ENCODE measurements at places on chromosomes 16 and 17. TPM values are rescaled to one million over a fixed set of nuclear protein-coding genes. Genes with fewer than 3 reads are reported as not detected.

Gene SMARCD2
- total RNA-seq: 88.5 TPM

Gene CDRT15L2
- not detected for total RNA-seq

Gene DHX40
- 76.1 TPM for total RNA-seq

DNA sequence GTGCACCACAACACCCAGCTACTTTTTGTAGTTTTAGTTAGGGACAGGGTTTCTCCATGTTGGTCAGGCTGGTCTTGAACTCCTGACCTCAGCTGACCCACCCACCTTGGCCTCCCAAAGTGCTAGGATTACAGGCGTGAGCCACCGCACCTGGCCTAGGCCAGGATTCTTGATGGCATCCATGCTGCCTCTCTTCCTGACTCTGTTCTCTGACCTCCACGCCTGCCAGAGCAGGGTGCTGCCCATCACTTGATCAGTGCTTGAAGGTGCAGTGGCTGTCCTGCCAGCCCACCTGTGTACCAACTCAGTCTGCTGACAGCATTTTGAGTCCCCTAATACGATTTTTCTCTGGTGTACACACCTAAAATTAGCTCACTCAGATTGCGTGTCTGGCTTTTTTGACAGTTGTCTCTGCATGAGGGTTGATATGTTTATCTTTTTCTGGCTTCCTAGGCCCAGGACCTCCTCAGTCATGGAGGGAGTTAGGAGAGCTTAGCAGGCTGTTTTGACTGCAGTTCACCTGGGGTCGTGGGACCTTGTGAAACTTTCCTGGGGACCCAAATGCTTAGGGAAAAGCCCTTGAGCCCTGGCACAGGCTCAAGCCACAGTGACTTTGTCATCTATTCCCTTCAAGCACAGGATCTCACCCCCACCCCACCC is 5.9 kb downstream of the HAS3 start:
- no peak for DNase-seq

DNA sequence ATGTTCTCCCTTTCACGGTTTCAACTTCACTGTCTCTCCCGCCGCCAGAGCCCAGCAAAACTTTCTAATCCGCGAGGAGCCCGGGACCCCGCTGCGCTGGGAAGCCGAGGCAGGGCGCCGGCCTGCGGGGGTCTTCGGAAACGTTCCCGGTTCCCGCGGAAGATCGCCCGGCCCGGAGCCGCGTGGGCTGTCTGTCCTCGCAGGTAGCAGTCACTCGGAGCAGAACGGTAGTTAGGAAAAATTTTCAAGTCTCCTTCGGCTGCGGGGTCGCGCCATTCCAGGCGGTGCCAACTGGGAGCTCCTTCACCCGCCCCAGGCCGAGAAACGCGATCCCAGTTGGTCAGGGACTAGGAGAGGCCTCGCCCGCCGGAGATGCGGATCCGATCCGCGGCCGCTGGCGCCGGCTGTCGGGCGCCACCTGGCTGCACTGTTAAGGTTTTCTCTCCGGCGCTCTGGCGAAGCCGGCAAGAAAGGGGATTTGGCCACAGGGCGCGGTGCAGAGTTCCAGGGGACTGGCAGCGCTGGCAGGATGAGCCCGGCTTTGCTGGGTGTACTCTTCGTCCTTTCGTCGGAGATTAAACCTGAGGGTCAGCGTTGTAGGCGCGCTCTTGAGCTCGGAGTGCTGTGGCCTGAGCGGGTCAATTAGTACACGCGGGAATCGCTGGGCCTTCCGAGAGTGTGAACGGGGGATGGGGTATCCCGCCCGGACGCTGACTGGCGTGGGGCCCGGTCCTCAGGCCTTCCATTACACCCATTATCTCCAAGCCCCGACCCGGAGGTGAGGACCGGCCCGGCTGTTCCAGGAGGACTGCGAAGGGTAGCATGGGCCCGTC is 135.4 kb downstream of the KCNJ12 start:
- peak; percentile 91 for DNase-seq

GRCh38 chr17:52306314-52306713 is 147.8 kb upstream of the CA10 start:
- DNase-seq: no peak

- no peak for DNase-seq
Observed at GRCh38 chr16:13441675-13442074, 478.3 kb upstream of the ERCC4 start.

DNA sequence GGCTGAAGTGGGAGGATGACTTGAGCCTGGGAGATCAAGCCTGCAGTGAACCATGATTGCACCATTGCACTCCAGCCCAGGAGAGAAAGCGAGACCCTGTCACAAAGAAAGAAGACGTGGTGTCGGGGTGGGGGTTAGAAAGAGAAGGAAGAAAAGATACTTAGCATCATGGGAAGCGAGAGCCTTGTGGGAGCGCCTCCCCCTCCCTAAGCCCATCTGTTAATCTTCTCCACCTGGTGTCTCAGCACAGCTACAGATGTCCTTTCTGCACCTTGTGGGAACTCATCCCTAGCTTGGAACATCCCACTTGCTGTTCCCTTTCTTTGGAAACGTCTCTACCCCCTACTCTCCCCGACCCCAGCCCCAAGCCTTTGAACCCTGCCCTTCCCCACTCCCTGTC is 6.0 kb downstream of the ZNF688 start:
- DNase-seq: no peak

DNA sequence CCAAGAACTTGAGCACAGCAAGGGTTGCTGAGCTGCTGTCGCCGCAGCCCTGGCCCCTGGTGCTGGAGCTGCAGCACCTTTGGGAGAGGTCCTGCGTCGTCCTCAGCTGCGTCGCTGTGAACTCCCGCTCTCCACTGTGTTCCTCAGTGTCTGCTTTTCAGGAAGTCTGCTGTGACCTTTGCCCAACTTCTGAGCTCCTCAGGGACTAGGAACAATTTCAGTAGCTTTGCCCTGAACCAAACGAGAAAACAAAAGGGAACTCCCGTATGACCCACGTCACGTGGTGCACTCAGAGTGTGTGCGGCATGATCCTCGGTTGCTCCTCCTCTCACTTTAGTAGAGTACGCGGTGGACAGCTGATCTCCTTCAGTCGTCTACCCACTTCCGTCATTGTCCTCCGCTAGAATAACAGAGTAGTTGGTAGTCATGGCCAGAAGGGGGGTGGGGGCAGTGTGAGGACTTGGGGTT is 44.2 kb downstream of the WDR45B start:
- DNase-seq: no peak

DNA sequence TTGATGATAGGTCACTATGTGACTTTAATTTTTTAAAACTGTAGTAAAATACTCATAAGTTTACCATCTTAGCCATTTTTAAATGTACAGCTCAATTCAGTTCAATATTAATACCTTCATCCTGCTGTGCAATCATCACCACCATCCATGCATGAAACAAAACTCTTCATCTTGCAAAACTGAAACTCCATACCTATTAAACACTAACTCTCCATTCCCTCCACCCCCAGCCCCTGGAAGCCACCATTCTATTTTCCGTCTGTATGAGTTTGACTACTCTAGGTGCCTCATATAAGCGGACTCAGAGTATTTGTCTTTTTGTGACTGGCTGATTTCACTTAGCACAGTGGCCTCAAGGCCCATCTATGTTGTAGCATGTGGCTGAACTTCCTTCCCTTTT is 9.4 kb upstream of the CNEP1R1 start:
- DNase-seq: no peak

GRCh38 chr16:11049396-11050059 is 105.2 kb downstream of the CLEC16A start:
- no peak for DNase-seq

DNA sequence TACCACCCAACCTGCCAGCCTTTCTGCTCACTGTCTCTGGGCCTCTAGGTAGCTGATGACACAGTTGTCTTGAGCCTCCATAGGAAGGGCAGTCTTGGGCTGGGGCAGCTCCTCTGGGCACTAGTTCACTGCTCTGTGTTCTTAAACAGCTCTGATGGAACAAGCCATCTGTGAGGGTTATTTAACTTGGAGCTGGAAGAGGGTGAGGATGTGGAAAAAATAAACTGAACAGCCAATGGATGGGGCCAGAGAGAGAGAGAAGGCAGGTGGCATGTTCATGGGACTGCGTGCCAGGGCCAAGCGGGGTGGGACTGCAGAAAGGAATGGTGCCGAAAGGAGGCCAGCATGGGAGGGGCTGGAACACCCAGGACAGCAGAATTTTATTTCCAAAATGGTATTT is 52.6 kb downstream of the HIC1 start:
- DNase-seq: no peak

DNA sequence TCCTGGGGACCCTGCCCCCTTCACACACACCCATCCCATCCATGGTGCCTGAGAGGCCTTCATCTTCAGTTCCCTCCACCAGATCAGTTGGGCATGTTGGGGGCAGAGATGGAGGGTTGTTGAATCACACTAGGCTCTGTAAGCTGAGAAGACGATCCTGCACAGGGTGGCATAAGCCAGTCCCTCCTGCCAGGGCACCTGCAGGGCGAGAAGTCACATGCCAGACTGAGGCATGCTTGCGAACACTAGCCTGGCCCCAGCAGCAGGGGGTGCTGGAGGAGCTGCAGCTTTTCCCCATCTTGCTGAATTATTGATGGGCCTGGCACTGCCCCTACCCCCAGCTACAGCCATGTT is 6.1 kb upstream of the TBX2 start:
- peak; percentile 38 for DNase-seq

DNA sequence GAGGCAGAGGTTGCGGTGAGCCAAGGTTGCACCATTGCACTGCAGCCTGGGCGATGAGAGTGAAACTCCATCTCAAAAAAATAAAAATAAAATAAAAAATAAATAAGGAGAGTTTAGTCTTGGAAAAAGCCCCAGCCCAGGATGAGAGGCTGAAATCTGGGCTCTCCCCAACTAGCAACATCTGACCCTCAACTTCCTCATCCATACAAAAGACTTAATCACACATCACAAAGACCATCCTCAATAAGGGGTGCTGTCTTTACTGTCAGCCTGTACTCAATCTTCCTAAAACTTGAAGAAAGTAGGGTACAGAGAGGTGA is 11.4 kb upstream of the SLC4A1 start:
- DNase-seq: no peak

DNA sequence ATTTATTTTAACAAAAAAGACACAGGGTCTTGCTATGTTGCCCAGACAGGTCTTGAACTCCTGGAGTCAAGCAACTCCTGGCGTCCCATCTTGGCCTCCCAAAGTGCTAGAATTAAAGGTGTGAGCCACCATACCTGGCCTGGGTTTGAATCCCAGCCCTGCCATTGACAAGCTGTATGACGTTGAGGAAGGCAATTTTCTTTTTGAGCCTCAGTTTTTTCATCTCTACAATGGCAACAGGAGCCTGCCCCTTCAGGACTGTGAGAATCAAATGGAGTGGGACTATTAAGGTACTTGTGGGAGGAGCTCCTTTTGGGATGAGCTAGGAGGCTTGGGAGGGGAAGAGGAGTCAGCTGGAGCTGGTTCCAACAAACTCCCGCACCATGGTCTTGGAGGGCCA is 6.2 kb downstream of the RARA start:
- no peak for DNase-seq

- DNase-seq: no peak
Observed at GRCh38 chr17:40178021-40178601, 841 bp downstream of the RAPGEFL1 start.

DNA sequence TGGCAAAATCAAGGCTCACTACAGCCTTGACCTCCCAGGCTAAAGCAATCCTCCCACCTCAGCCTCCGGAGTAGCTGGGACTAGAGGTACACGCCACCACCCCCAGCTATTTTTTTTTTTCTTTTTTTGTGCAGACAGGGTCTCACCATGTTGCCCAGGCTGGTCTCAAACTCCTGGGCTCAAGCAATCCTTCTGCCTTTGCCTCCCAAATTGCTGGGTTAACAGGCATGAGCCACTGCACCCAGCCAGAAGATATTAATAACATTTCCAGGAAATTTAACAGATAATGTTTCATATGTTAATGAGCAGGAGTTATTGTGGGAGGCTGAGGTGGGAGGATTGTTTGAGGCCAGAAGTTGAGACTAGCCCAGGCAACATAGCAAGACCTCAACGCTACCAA is 8.4 kb upstream of the SPG7 start:
- DNase-seq: no peak

All from GM23248 (cell line).